Daoy (cell line): ENCODE measurements at places on chromosomes 2 and 18. TPM values are rescaled to one million over a fixed set of nuclear protein-coding genes. Genes with fewer than 3 reads are reported as not detected.

- no peak for DNase-seq
Measured at GRCh38 chr18:48956356-48956755, 5.6 kb upstream of the SMAD7 start.

The MAPK4 gene
- total RNA-seq: 0.17 TPM in 1 of 2 replicates, not detected in the other

GRCh38 chr18:76260941-76261472, 234.0 kb downstream of the ZNF516 start:
- DNase-seq: no peak

DNA sequence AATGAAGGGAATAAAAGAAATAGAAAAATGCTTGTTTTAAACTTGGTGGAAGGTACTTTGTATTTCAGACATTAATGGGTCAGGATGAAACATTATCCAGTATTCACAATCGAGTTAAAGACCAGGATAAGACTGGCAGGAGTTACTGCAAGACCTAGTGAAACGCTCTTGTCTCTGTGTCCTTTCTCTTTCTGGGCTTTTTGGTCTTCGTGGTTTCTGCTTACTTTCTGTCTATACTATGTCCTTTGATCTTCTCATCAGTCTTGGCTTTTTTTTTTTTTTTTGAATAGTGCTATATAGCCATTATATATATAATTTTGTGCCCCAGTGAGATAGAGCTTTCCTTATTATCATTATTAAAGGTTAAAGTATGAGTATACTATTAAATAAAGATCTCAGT, 42.1 kb upstream of the GAREM2 start:
- DNase-seq: no peak

- no peak for DNase-seq
Measured at GRCh38 chr2:23692851-23693605, 233.9 kb downstream of the ATAD2B start.

GRCh38 chr2:72316774-72317173, 169.1 kb upstream of the CYP26B1 start:
- DNase-seq: no peak

DNA sequence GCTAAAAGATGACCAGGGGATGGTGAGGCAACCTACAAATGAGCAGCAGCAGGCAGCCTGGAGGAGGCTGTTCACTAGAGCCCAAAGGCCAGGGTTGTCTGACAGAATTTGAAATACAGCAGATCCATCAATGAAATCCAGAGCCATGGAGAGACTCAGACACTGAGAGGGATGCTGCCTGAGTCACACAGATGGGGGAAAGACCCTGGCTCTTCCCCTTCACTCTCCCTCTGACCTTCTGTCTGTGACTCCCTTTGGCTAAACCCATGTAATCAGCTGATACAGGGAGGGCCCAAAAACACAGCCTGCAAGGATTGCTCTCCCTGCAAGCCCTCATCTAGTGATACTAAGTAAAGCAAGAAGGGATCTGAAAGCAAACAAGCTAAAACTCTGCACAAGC, 166.5 kb upstream of the SPOPL start:
- DNase-seq: no peak

DNA sequence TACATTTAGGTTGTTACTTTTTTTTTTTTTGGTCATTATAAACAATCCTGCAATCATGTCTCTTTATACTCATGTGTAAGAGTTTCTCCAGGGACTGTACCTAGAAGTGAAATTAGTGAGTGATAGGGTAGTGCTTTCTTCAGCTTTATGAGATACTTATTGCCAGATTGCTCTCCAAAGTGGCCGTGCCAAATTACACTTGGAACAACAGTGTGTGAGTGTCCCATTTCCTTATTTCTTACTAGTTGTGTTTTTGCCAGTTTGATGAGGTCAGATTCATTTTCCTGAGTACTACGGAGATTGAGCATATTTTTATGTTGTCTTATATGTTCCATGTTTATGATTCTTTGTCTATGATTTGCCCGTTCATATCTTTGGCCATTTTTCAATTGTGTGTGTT, 39.2 kb downstream of the GALNT1 start:
- no peak for DNase-seq

The MOCOS gene
- 4.4 and 4.5 TPM in 2 replicates for total RNA-seq

- no peak for DNase-seq
Measured at GRCh38 chr2:239756790-239757760, 268.1 kb downstream of the NDUFA10 start.
